ENCODE measurements at places on chromosomes 12 and 14. TPM values are rescaled to one million over a fixed set of nuclear protein-coding genes. Genes with fewer than 3 reads are reported as not detected.

Gene CARMIL3
- total RNA-seq = 20.5 TPM

Gene CEBPE
- not detected for total RNA-seq

Gene AVPR1A
- 0.26 TPM for total RNA-seq

Gene LYZ
- total RNA-seq = 4.0 TPM

Gene DERA
- total RNA-seq = 14.1 TPM

Gene BCL11B
- total RNA-seq = 11.9 TPM

Gene GPRC5D
- not detected for total RNA-seq

Gene POTEM
- not detected for total RNA-seq

Gene TAS2R7
- total RNA-seq = 1.9 TPM

Gene SYT1
- 794 TPM for total RNA-seq

Gene FAM186B
- 0.30 TPM for total RNA-seq

Gene MMP17
- 76.0 TPM for total RNA-seq

Gene CLECL1
- total RNA-seq = not detected

Gene PAWR
- 12.0 TPM for total RNA-seq

Gene LRP6
- 48.1 TPM for total RNA-seq

Gene CACNA1C
- 48.8 TPM for total RNA-seq

Gene VTI1B
- 165 TPM for total RNA-seq

Gene TMEM132C
- total RNA-seq = 11.6 TPM

Gene AQP2
- total RNA-seq = not detected

Gene MAP3K12
- total RNA-seq = 76.8 TPM

Gene GLI1
- total RNA-seq = 4.6 TPM

Data from dorsolateral prefrontal cortex (tissue), 122 donors.